Bronchial epithelial cell (primary cell): ENCODE measurements at places on chromosomes 4 and X.

- DNase-seq: no peak
Measured at GRCh38 chr4:48153791-48154550, 19.9 kb upstream of the TXK start.

DNA sequence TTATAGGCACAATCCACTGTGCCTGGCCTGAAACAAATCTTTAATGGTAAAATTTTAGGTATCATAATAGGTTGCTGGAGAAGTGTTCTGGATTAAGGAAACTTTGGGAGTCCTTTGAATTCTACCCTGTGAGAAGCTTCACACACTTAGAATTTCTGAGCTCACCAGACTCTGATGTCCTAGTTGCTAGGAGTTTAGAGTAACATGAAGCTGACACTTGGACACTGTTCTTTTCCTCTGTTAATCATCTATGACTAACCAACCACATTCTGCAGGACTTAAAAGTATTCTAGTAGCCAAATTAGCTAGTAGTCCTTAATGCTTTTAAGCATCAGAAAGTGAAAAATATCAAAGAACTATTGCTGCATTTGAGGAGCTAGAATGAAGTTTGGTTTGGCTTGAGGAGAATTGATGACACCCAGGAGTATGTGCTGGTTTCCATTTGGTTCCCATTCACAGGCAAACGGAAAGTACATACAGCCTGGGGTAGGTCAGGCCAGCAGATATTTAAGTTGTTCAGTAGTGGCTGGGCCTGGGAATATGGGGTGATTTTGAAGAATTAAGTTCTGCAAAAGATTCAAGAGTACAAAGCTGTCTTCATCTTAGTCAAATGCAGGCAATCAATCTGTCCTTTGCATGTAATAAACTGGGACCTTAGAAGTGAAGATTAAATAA, 38.8 kb upstream of the IGFBP7 start:
- DNase-seq: peak; percentile 92

- peak; percentile 84 for DNase-seq
Measured at GRCh38 chrX:40778861-40779575, 43.7 kb upstream of the MED14 start.

- no peak for DNase-seq
Measured at GRCh38 chr4:41541687-41542094, 3.7 kb downstream of the LIMCH1 start.

- DNase-seq: no peak
Measured at GRCh38 chr4:57554556-57555092, 444.4 kb upstream of the IGFBP7 start.

DNA sequence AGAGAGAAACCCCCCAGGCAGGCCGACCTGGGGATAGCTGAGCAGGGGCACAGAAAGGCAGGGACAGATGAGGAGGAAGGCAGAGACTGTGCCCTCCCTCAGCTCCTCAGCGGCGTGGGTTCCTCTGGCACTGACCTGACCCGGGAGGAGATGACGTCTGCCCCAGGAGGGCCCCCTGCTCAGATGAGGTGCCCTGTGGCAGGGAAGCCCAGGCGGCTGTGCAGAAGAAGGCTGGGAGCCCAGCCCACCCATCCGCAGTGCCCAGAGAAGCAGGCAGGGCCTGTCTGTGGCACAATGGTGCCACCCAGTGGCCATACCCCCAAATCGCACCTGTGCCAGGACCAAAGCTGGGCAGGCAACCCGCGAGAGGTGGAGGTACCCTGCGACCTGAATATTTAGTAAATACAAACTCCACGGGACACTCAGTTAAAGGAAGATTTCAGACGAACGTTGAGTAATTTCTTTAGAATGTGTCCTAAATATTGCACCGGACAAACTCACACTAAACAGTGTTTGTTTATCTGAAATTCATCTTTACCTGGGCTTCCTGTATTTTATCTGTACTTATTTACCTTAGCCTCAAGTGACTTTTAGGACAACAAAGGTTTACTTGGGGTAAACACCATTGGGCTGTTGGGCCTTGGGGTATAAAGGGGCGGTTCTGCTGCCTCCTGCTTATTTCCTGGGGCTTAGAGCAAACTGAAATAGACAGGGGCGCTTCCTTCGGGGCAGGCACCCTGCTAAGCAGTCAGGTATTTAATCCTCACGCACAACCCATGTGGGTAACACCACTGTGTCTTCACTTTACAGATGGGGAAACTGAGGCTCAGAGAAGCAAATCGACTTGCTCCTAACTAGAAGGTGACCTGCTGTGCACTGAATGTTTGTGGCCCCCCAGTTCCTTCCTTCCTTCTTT, 46.5 kb upstream of the HMX1 start:
- peak; percentile 28 for DNase-seq

DNA sequence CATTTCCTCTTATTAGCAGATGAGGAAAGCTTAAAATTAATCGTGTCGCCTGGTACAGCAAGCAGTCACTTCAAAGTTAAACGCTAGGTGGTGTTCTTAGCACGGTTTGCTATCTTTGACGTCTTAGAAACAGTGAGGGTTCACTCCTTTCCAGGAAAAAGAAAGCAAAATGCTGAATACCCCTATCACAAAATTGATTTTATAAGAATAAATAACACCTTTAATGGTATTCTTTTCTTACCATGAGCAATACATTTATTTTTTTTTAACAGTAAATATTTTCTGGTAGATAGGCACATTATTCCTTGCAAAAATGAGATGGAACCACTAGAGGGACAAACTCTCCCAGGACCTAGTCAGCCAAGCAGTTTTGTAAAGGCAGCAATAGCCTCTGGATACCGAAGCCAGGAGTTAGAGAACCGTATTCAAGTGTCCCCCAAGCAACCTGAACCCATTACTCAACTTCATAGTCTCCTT, 153.9 kb downstream of the KDR start:
- DNase-seq: peak; percentile 65

GRCh38 chr4:159098482-159099127, 4.3 kb upstream of the RAPGEF2 start:
- DNase-seq: no peak

GRCh38 chr4:14667624-14668151, 334.6 kb upstream of the CPEB2 start:
- peak; percentile 91 for DNase-seq

- DNase-seq: no peak
Measured at GRCh38 chr4:84235126-84235944, 263.8 kb downstream of the NKX6-1 start.
